AG20443 (cell line): ENCODE measurements at places on chromosomes 2 and 18.

DNA sequence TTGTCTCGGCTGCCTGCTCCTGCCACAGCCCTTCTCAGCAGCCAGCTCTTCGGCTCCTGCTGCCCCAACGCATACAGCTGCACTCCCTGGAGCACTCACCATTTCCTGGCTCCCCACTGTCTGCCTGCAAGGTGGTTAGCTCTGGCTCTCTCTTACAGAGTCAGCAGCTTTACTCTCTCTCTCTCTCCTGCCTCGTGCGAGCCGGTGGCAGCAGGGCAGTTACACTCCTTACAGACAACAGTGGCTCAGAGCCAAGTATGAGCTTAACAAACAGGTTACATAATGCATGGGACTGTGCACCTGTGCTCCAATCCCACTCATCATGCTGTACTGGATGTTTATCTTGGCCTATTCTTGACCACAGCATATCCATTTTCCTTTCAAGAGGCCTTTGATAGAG is 47.4 kb upstream of the DNAJC10 start:
- DNase-seq: no peak

- no peak for DNase-seq
Observed at GRCh38 chr18:80012714-80013113, 21.5 kb upstream of the RBFA start.

GRCh38 chr2:106521016-106521415 is 33.9 kb downstream of the CD8B2 start:
- no peak for DNase-seq

- DNase-seq: peak; percentile 76
Observed at GRCh38 chr2:132797556-132797955, 127.6 kb upstream of the LYPD1 start.

- DNase-seq: no peak
Observed at GRCh38 chr2:29215739-29216608, 100.8 kb downstream of the CLIP4 start.

- no peak for DNase-seq
Observed at GRCh38 chr2:242075696-242076095, 206.2 kb downstream of the RTP5 start.

DNA sequence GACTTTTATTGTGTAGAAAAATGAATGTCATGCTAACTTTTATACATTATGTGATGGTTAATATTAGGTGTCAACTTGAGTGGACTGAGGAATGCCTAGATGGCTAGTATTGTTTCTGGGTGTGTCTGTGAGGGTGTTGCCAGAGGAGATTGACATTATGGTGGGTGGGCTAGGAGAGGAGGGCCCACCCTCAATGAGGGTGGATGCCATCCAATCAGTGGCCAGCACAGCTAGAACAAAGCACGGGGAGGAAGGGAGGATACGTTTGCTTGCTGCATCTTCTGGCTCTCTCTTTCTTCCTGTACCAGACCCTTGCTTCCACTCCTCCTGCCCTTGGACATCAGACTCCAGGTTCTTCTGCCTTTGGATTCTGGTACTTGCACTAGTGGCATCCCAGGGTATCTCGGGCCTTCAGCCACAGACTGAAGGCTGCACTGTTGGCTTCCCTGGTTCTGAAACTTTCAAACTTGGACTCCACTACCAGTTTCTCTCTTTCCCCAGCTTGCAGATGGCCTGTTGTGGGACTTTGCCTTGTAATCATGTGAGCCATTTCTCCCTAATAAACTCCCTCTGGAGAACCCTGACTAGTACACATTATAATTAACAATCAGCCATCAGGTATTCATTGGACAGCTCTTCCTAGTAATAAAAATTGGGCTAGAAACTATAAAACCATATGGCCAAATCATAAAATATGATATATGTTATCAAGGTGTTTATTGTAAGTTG is 31.7 kb upstream of the ZCCHC2 start:
- DNase-seq: no peak

DNA sequence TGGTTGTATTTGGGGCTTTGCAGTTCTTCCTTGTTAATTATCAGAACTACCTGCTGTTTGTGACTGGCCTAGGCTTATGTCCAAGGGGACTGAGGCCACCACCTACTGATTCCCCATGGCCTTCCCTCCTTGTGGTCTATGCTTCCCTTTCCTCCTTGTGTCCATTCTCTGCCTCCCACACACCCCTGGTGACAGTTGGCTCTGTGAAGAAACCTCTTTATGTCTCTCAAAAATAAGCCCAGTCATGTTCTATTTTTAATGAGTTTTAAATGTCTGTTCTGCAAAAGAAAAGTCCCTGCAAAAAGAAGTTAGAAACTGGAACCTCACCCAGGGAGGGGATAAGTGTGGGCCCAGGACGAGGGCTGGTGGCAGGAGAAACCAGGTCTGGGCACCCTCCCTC is 105.0 kb downstream of the SMC6 start:
- no peak for DNase-seq

- no peak for DNase-seq
Observed at GRCh38 chr2:205744074-205744591, 61.8 kb downstream of the NRP2 start.

GRCh38 chr2:143477714-143478443 is 348.7 kb downstream of the ARHGAP15 start:
- no peak for DNase-seq

- DNase-seq: no peak
Observed at GRCh38 chr2:138237667-138238384, 263.7 kb upstream of the SPOPL start.

DNA sequence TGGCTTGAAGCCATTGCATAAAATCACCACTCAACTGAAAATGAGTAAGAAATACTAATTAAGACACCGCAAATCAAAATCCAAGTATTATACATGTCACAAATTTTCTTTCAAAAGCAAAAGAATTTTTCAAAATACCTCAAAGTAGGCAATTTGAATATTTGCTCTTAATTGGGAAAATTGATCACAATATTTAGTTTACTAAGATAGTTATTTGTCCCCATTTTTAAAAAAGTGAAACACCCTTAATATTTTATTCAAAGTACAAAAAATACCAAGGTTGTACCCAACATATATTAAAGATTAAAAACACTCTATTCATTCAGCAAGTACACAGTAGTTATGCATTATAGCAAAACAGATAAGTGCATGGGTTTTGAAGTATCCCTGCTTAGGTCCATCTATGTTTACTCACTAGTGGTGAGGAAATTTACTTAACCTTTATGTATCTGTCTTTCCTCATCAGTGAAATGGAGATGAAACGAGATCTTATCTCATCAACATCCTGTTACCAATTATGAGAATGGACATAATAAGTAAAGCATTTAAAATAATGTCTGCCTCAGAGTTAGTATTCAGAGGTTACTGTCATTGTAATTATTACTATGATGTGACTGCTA is 35.1 kb downstream of the VPS54 start:
- no peak for DNase-seq

DNA sequence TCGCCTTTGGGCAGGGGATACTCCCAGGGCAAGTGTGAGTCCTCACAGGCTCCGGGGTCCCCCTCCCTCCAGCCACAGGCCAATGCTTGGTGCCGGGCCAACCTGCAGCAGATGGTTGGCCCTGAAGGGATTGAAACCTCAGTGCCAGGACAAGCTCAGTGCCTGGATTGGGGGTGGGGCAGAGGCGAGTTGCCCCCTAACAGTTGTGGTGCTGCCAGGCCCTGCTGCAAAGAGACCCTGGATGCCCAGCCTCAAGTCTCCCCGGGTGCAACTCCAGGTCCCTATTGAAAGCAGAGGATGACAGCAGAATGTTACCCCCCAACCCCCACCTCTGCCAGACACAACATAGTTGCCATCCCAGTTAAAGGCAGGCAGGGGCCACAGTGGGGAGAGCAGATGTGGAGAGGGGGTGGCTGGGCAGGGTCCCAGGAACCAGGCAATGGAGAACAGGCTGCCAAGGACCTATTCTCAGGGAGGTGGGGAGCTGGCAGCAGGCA is 9.5 kb upstream of the RNF103 start:
- DNase-seq: no peak

- no peak for DNase-seq
Observed at GRCh38 chr2:113910110-113910717, 20.3 kb downstream of the ACTR3 start.

GRCh38 chr18:42429196-42429595 is 474.2 kb downstream of the PIK3C3 start:
- DNase-seq: peak; percentile 7

DNA sequence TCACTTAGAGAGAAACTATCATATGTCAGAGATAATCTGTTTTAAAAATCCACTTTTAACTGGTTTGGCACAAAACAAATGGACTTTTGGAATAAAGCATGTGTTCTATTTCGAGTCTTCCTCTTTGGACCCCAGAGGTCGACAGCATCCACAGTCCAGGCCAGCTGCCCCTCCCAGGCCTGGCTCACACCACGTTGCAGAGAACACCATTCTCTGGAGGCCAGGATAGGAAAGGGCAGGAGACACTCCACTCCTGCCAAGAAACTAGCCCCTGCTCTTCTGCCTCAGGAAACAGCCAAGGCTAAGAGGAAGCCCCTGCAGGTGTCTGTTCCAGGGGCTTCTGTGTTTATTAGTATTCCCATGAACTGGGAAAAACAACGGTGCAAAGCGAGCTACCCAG is 456.6 kb upstream of the ID2 start:
- DNase-seq: no peak

GRCh38 chr18:22136395-22136794 is 33.0 kb upstream of the GATA6 start:
- DNase-seq: no peak

DNA sequence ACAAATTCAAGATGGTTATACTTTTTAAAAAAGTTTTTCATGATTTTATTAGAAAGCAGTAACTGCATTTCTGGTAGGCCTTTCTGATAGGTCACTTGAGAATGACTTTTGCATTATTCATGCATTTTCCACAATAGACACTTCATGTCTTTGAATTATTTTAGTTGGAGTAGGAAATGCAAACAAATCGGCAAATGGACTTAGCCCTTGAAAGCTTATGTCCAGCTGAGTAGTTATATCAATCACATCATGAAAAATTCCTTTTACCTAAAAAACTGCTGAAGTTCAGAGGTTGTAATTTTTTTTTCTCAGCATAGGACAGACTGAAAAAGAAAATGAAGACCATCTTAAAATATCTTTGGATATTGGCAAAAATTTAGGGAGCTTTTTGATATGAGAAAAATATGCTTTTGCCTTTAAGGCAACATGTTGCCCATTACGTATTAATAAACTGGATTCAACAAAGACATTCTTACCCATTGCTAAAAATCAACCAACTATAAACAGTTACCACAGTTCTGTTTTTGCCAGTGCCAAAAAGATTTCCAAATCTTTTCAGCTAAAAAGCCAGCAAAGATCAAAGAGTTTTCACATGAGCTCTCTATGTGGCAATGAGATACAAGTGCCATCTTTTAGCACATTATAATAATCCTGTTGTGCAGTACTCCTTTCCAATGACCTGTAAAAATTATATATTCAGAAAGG is 45.5 kb upstream of the FRZB start:
- DNase-seq: no peak

DNA sequence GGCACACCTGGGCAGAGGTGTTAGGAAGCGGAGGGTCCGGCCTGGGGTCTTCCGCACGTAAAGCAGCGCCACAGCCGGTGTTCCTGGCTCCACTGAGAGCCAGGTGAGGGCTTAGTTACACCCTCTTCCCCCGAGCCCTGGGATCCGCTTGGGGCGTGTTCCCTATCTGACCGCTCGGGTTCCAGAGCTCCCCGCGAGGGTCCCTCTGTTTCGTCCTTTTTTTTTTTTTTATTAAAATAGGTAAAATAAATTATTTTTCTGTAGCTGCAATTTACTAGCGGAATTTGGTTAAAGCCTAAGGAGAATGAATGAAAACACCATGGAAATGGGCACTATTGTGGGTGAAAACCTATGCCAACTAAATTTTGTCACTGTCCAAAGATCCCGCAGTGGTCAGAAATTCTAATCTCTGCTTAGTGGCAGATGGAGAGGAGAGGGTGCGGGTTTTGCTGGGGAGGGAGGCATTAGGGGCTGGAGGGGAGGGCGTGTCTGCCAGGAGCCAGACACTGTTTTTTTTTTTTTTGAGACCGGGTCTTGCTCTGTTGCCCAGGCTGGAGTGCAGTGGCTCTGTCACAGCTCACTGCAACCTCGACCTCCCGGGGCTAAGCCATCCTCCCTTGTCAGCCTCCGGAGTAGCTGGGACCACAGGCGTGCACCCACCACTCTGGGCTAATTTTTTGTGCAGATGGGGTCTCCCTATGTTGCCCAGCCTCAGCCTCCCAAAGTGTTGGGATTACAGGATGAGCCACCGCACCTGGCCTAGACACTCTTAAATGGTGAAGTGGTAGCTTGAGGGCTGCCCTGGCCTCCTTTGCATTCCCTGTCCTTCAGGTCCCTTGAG is 834 bp downstream of the PDCL3 start:
- DNase-seq: no peak

DNA sequence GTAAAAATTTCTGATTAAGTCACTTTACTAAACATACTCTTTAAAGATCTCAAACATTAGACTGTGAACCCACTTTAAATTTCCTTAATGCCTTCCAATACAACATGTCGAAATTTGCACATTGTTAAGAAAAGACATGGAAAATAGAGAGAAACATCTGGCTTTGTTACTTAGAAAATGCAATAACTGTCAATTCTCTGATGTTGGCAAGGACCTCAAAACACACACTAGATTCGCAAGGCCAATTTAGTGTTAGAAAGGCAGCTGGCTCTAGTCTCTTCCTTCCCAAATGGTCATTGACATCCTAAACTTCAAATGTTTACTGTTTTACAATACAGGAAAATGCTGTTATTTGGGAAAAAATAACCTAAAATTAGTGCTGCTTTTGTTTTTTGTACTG is 110.6 kb downstream of the UPP2 start:
- no peak for DNase-seq

- DNase-seq: peak; percentile 56
Observed at GRCh38 chr2:43758739-43759138, 15.1 kb upstream of the DYNC2LI1 start.

DNA sequence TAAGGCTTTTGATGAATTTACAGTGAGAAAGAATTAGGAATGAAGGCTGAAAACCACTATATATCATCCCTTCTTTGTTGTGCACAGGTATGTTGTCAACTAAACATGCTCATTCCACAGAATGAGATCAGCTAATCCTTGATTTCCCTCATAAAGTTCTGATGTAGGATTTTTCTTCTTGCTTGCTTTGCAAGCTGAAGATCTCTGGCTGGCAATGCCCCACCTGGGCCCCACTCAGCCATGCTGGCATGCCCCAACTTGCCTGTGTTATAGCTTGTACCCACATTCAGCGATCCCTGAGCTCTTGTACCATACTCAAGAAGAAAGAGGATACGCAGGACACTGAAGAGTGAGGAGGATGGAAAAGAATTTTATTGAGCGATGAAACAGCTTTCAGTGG is 18.0 kb upstream of the SERPINB11 start:
- no peak for DNase-seq

DNA sequence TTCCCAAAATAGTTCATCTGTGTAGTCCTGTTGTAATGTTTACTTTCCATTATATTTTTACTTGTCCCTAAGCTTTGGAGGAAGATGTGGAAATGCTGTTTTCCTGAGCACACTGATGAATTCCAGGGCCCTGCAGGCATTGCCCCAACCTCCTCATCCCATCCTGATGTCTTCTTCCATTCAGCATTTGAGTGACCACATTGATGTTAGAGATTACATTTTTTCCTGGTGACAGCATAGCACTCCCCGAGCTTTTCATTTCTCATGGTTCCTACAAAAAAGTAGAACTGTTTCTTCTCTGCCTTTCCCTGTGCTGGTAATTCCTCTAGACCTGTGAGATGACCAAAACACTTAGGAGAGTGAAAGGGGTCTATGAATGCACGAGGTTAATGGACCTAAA is 4.8 kb downstream of the IL36A start:
- DNase-seq: peak; percentile 42
